ENCODE measurements at places on chromosomes 2 and 18.
A peak's percentile ranks its signal among the peaks of the same experiment; 100 is the strongest.

- no peak for DNase-seq
Measured at GRCh38 chr2:85234868-85235267, 92.9 kb downstream of the TGOLN2 start.

GRCh38 chr18:75538727-75539126 is 111.2 kb upstream of the SMIM21 start:
- no peak for DNase-seq

- DNase-seq: no peak
Measured at GRCh38 chr2:164060031-164060430, 324.2 kb upstream of the FIGN start.

- no peak for DNase-seq
Measured at GRCh38 chr2:155418753-155419152, 720.3 kb downstream of the KCNJ3 start.

- no peak for DNase-seq
Measured at GRCh38 chr2:240512109-240512485, 45.7 kb downstream of the ANKMY1 start.

DNA sequence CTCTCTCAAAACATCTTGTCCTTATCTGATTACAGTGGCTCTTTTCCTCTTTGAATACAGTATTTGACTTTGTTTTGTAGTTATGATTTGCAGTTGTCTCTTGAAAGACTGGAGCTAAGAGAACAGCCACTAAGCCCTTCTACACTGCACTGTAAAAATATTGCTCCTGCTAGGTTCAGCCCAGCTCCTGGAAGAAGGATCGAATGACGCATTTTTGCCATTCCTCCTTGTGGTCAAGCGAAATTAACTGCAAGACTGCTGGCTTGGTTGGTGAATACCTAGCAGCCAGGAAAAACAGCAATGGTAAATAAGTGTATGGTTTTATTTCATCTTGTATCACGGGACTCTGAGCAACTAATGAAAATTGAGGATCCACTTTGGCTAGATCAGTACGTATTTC is 407.8 kb upstream of the CDH2 start:
- DNase-seq: peak; percentile 18

DNA sequence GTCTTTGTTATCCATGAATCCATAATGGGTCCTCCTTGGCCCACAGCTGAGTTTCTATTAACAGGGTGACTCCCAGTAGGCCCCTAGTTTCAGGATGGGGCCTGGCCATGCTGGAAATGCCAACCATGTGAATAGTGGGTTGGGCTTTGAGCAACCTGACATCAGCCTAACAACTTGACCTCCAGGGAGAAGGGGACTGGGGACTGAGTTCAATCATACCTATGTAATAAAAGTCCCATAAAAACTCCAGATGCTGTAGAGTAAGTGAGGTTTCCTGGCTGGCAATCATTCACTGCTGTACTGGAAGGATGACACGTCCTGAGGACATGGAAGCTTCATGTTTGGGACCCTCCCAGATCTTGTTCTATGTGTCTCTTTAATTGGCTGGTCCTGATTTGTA is 7.9 kb downstream of the REV1 start:
- no peak for DNase-seq

DNA sequence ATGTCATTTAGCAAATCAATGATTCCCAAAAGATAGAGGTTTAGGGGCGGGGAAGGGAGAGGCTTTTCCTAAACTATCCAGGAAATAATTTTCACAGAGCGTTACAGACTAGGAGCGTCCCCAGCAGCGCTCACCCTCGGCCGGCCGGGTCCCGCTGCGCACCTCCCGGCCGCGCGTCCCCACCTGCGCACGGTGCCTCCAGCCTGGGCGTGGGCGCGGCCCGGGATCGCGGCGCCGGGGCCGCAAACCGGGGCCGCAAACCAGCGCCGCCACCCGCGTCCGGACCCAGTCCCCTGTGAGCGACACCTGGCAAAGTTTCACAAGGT is 684 bp upstream of the ZCCHC2 start:
- DNase-seq: no peak

DNA sequence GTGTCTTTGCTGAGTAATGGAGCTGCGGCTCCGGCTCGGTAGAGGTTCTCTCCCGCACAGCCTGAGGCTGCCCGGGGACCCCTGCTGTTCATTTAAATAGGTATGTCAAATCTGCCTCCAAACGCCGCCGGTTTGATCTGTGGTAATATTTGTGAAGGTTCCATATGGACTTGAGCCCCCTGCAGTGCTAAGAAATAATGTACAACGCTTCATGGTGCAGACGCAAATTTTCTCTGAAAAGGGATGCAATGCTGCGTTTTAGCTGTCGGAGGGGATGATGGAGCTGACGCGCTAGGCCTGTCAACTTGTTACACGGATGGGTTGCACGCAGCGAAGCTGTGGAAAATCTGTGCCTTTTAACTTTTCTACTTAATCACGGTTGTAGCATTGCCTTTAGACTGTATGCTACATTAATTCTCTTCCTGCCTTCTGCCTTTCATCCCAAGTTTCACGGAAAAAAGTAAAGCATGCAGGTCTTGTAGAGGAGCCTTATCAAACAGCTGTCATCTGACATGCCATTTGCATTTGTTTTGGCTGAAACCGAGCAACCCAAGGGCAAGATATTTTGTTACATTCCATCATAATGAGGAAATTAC is 43.2 kb downstream of the MRPS9 start:
- no peak for DNase-seq

DNA sequence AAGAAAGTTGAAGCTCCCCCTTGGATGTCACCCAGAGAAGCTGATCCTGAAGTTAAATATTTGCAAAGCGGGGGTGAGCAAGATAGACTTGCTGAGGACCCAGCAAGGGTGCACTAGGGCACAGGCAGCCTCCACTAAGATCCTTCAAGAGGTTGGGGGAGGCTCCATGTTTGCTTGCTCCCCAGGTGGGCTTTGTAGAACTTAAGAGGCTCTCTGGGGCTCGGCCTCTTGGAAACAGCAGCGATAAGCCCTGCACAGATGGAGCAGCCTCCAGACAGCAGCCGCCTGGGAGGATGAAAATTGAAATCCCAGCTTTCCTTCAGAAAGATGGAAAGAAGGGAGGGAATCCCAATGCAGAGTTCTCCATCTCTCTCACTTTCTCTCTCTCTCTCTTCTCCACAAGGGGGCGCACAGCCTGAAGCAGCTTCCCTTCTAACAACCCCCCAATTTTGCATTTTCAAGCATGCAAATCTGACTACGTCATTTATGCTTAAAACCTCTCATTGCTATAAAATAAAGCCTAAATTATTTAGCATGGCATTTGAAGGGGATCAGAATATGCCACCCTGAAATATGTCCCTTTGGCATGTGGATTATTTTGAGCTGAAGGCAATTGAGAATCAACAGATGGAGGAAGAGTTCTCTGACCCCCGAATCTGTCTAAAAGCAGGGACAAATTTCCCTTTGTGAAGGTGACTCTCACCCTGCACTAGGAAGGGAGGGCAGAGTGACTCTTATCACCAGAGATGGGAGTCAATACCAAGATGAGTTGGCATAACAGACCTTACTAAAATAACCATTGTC is 185.7 kb upstream of the KLHL29 start:
- no peak for DNase-seq

DNA sequence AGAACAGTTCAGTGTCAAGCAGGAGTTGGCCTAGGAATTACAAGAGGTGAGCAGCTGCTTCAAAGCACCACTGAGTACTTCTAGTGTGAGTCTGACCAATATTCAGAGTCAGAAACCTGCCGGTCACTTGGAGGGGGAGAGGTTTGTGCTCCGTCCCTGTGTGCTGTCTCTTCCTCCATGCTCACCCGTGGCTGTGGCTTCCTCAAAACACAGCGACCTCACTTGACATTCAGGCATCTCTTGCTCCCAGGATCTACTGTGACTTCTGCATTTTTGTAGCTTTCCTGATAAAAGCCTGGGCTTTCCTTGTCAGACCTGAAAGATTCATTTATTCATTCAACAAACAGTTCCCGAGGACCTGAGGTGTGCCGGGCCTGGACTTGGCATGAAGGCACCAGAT is 32.9 kb downstream of the TPRKB start:
- DNase-seq: no peak

- DNase-seq: no peak
Measured at GRCh38 chr2:42756150-42756775, 7.7 kb downstream of the OXER1 start.

DNA sequence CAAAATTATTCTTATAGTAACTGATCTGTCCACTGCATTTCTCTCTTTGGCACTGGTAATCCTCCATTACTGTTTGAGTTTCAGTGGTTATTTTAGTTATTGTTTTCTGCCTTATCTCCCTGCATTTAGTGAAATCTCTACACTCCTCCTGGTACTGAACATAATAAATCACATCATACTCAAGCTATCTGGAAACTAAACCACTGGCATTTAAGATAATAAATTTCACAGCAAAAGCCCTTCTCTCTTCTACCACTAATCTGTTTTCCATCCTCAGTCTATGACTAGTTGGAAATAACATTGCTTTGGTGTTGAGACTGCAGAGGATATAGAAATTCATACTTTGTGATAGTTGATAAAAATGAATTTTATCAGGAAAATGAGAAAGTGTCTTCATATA is 399.3 kb upstream of the FSHR start:
- DNase-seq: no peak

DNA sequence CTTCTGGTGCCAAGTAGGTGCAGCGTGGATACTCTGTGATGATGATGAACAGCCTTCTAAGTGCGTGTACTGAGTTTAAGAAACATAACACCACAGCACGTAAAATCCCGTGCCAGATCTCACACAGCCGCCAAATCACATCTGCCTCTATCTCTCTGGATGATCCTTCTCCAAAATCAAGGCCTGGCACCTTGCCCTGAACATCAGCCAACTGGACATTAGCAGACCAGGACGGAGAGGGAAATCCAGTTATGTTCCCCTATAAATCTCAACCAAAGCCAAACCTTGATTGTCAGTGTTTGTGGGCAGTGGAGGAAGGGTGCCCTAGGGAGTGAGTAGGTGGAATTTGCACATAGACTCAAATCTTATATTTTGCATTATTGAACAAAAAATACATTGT is 164.3 kb downstream of the MIB1 start:
- DNase-seq: no peak

DNA sequence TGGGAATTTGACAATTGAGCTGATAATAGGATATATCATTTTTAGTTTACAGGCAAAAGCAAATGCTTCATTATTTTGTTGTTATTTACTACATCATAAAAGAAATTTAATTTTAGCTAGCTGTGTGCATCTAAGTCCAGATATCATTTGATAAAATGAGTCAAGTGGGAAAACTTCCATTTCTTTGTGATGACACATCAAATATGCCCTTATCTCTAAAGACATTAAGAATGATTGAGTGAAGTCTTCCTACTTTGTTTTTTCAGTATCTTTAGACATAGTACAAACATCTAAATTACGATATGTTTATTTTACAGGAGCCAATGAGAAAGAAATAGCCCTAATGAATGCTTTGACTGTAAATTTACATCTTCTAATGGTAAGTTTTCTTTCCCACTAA is 77.0 kb downstream of the KYNU start:
- no peak for DNase-seq

DNA sequence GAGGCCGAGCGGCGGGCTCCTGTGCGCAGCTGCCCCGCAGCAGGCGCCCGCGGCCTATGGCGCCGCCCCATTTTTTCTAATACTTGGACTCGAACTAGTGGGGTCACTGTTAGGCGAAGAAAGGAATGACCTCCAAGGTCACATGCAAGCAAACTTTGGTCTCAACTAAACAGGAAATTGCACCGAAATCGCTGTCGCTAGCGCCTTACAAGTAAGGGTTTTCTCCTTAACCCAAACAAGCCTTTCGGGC is 339 bp downstream of the ACAA2 start:
- DNase-seq: peak; percentile 31

Measured in right renal pelvis (tissue), 4 donors.